ENCODE measurements at places on chromosomes 12 and 14.
A peak's percentile ranks its signal among the peaks of the same experiment; 100 is the strongest.

- no peak for DNase-seq
Measured at GRCh38 chr14:24965934-24966578, 83.9 kb downstream of the STXBP6 start.

DNA sequence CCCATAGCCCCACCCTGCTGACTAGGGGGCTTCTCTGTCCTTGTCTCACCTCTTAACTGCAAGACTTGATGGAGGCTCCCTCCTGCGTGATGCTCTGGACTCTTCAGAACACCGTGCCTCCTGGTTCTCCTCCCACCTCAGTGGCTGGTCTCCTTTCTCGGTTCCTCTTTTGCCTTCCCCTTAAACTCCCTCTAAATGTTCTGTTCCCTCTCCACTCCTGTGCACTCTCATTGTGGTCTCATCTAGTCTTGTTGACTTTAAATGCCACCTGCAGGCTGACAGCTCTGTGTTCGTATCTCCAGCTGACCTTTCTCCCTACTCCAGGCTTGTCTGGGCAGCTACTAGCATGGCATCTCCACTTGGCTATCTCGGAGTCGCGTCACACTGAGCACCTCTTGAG is 28.3 kb downstream of the DYNC1H1 start:
- no peak for DNase-seq

- DNase-seq, result no peak
Measured at GRCh38 chr14:75446447-75446846, 18.6 kb downstream of the JDP2 start.

DNA sequence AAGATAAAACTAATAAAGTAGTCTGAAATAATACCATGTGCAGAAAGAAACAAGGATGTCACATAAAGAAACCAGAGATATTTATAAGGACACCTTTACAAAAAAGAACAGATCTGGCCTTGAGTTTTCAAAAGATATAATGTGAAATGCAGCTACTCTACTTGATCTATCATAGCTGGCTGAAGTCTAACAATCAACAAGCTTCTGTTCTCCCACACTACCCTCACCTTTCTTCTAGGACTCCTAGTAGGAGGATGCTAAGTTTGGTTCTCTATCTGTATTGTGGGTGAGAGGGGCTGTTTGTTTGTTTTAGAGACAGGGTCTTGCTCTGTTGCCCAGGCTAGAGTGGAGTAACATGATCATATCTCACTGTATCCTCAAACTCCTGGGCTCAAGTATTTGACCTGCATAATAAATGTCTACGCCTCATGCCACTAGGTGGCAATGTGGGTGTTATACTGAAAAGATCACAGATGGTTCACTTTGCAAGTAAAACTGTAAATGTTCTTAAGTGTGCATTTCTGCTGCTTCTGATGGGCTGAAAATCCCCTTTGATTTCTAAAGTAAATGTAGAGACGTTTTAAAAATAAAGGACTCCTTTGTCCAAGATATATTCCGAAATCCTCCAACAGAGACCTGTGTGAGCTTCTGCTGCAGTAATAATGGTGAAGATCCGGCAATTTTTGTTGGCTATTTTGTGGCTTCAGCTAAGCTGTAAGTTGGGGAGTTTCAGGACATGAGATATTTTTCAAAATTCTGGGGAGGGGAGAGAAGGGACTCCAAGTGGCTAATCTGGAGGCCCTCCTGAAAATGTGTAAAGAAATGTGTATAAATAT is 269.3 kb downstream of the DAD1 start:
- DNase-seq, result no peak

GRCh38 chr12:38370311-38370710 is 53.7 kb downstream of the ALG10B start:
- no peak for DNase-seq

DNA sequence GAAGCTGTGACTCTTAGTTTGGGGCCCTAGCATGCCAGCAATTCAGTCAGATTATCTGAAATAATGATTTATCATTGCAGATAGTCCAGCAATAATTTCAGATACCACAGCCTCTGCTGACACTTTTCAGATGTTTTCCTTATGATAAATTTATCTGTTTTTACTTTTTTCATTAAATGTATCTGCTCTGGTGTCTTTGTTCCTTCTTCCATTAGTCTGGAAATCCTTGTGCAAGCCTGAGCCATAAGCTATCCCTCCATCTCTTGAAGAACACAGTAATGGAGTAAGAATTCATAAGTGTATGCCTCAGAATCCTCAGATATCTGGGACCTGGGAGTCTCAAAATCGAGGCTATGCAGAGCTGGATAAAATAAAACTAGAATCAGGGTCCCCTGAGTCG is 146.4 kb upstream of the KRR1 start:
- DNase-seq, result no peak

DNA sequence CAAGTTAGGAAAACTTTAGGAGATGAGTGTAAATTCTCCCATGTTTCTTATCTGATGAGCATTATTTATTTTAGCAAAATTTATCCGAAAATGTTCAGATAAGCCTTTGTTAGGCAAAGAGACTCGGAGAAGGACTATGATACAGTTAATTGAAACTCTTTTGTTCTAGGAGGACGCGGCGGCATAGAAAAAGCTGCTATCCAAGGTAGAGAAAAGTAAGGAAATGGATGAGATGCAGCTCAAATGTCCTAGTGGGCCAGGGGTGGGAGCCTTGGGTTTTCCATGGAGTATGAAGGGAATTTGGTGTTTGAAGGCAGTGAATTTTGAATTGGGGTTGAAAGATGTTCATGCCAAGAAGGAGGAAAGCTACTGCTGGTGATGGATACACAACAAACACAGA is 1504.5 kb downstream of the AACS start:
- DNase-seq, result no peak

- DNase-seq, result no peak
Measured at GRCh38 chr12:87796961-87797516, 232.2 kb downstream of the C12orf50 start.

DNA sequence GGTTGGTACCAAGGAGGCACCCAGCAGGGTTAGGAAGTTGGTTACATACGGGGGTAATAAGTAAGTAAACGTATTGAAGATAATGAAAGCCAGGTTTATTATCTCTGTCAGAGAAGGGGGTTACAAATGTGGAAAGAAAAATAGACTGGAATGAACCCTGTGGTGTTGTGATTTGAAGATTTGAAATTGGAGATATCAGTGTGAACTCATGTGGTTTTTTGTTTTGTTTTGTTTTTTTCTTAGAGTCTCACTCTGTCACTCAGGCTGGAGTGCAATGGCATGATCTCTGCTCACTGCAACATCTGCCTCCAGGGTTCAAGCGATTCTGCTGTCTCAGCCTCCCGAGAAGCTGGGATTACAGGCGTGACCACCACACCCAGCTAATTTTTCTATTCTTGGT is 14.1 kb upstream of the SLC25A3 start:
- DNase-seq, result no peak

DNA sequence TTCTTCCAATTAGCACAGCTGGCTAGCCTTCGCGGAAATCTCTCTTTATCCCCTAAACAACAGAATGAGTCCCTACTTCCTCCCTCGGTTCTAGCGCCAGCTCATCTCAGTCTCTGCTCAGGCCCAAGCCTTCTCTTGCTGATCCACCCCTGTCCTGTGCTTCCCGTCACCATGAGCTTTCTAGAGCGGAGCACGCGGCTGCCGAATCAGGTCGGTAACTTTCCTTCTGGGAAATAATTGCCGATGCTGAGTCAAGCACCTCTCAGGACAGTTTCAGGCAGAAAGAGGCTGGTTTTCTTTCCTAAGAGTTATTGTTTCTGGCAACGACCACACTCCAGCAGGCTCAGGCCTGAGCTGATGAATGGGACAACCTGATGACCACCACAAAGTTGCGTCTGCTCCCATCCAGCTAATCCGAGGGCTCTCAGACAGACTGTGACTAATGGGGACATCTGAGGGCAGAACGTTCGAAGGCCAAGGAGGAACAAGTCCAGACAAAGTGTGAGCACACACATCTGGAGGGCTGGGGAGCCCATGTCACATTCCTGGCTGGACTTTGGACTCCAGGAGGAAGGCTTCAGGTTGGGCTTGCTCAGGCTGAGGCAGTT is 13.6 kb upstream of the GPR68 start:
- DNase-seq, result no peak

- peak; percentile 80 for DNase-seq
Measured at GRCh38 chr12:106956048-106956578, 406 bp downstream of the TMEM263 start.

GRCh38 chr12:84069699-84070098 is 842.9 kb downstream of the SLC6A15 start:
- no peak for DNase-seq

- DNase-seq, result no peak
Measured at GRCh38 chr14:104140213-104140462, 1.8 kb downstream of the KIF26A start.

- no peak for DNase-seq
Measured at GRCh38 chr14:57380935-57381334, 9.5 kb upstream of the NAA30 start.

DNA sequence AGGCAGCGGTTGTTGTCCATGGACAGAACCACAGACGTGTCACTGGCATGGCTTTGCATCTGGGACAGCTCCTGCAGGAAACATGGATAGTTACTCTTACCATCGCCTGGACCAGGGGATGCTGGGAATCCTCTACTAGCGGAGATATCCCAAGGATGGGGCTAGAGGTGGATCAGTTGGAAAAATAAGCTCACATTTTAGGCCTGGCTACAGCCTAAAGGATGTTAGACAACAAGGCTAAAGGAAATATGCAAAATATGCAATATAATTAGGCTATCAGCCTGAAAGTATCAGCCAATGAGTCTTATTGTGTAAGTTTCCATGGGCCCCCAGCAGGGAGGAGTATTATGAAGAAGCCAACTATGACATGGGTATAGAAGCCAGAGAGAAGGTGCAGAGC is 5.0 kb downstream of the KRT76 start:
- DNase-seq, result no peak

- DNase-seq, result no peak
Measured at GRCh38 chr12:77625441-77625840, 205.3 kb upstream of the NAV3 start.

DNA sequence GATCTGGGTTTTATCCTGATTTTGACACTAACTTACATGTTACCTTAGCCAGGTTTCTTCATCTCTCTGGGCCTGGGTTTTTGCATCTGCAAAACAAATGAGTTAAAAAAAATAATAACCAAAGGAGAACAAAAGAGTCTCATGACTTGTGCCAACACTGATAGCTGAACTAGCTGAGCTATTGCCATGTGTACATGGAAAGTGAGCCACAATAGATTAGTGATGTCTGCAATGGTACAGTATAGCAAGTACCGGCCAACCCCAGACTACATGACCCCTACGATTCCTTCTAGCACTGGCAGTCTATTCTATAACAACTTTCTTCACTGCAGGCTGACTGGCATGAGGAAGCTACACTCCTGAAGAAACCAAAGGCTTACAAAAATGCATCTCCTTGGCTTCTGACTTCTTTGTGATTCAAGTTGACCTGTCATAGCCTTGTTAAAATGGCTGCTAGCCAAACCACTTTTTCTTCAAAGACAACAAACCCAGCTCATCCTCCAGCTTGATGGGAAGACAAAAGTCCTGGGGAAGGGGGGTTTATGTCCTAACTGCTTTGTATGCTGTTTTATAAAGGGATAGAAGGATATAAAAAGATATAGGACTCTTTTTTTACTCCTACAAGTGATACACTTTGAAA is 123.7 kb downstream of the DAD1 start:
- no peak for DNase-seq

- DNase-seq, result peak; percentile 61
Measured at GRCh38 chr12:9673404-9674225, 4.1 kb downstream of the CLEC2D start.

DNA sequence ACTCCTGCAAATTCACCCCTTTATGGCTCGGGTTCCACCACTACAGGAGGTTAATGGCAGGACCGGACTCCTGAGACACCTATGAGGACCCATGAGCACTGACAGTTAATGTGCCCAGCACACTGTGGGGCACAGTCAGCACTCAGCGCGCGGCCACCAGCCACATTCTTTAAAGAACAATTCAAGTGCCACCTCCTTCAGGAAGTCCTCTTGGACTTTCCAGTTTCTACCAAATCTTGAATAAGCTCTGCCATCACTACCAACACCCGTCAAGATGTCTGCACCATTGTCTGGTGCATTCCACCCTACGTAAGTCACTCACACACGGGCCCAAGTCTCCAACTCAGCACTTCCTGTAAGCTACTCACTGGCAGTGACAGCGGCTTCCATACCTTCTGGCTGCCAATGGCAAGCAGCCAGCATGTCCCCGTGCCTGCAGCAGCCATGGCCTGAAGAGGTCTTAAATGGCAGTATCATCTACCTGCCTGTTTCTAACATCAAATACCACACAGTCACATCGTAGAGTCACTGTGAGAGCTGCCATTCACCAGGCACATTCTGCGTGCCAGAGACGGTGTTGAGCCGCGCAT is 48.5 kb downstream of the CDC42BPB start:
- no peak for DNase-seq

- no peak for DNase-seq
Measured at GRCh38 chr14:36241183-36241582, 64.7 kb upstream of the PTCSC3 start.

GRCh38 chr12:125890971-125891370 is 825.7 kb downstream of the AACS start:
- DNase-seq, result no peak

- no peak for DNase-seq
Measured at GRCh38 chr12:3902921-3903320, 29.7 kb upstream of the PARP11 start.

DNA sequence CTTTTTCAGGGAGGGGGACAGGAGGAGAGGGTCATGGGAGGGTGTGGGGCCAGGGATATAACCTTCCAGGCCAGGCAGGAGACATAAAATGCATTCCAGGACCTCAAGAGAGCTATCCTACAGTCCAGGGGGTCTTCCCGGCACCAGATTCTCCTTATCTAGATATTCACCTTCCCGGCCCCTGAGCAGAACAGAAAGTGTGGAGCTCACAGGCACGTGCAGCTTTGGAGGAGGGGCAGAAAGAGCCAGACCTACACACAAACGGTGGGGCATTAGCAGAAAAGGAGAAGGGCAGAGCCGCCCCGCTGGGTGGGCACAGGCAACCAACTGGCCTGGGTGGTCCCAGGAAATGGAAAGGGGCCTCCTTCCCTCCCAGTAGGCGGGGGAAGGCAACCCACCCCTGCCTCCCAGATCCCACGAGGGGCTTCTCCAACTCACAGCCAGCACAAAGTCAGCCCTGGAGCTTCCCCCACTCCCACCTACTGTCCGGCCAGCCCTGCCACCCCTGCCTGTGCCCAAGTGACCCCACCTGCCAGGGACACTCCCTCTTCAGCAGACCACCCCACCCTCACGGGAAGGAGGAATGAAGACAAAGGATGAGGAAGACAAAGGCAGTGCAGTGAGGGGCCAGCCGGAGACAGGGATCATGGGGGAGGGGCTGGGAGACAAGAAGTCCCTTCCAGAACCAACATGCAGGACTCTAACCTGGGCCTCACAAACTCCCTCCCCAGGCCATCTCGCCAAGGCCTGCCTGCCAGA is 33.3 kb downstream of the CCDC85C start:
- no peak for DNase-seq

GRCh38 chr14:74089251-74090020 is 4.7 kb downstream of the LIN52 start:
- no peak for DNase-seq

GRCh38 chr12:130672089-130672820 is 43.8 kb downstream of the RIMBP2 start:
- no peak for DNase-seq

DNA sequence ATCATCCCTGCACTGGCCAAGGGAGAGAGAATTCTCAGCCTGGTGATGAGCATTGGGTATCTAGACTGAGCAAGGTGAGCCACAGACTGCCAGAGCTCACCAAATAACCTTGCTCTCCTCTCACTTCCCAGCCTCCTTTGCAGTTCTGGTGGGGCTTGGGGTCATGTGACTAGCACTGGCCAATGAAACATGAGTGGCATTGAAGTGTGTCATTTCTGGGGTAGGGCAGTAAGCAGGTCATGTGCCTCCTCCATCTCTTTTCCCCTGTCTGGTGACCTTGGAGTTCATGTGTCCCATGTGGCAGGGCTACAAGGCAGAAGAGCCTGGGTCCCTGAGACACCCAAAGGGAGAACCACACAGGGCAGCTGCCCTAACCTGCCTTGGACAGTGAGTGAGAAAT is 3.6 kb upstream of the KRT72 start:
- DNase-seq, result no peak
